ENCODE measurements at places on chromosomes 4 and X.

- DNase-seq: no peak
Measured at GRCh38 chrX:132584936-132585335, 96.1 kb upstream of the MBNL3 start.

GRCh38 chrX:54045563-54046228 is 1.4 kb upstream of the PHF8 start:
- no peak for DNase-seq

DNA sequence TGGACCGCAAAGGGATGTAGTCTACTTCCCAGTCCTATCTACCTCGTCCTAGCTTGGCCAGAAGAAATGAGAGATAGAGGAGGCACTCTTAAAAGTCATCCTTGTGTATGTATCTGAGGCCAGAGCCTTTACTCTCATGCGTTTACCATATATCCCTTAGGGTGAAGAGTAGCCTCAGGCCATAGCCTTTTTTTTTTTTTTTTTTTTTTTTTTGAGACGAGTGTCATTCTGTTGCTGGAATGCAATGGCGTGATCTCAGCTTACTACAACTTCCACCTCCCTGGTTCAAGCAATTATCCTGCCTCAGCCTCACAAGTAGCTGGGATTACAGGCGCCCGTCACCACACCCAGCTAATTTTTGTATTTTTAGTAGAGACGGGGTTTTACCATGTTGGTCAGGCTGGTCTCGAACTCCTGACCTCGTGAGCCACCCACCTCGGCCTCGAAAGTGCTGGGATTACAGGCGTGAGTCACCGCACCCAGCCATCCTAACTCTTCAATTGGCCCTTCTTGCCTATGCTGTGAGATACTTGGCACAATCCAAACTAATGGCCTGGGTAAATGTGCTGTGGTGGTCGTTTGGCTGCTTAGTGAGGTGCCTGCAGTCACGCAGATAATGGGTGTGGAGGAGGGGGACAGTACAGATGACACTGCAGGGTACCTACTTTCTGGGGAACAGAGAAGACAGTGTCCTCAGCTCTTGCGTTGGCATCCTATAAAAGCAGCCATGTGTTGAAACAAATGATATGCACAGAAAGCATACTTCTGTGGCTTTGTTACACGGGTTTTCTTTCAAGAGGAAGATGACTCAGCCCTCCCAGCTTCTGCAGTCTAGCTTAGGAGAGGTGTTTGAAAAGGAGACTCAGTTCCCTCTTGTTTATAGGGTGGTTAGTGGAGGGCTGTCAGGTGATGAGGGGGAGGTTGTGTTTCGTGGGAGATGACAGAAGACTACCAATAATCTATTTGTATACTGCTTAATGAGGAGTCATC is 10.4 kb upstream of the DGAT2L6 start:
- no peak for DNase-seq

GRCh38 chr4:139472852-139473251 is 18.9 kb downstream of the RAB33B start:
- no peak for DNase-seq

- DNase-seq: no peak
Measured at GRCh38 chr4:7786040-7786439, 153.6 kb downstream of the AFAP1 start.

- DNase-seq: no peak
Measured at GRCh38 chr4:7733201-7733600, 206.5 kb downstream of the AFAP1 start.

DNA sequence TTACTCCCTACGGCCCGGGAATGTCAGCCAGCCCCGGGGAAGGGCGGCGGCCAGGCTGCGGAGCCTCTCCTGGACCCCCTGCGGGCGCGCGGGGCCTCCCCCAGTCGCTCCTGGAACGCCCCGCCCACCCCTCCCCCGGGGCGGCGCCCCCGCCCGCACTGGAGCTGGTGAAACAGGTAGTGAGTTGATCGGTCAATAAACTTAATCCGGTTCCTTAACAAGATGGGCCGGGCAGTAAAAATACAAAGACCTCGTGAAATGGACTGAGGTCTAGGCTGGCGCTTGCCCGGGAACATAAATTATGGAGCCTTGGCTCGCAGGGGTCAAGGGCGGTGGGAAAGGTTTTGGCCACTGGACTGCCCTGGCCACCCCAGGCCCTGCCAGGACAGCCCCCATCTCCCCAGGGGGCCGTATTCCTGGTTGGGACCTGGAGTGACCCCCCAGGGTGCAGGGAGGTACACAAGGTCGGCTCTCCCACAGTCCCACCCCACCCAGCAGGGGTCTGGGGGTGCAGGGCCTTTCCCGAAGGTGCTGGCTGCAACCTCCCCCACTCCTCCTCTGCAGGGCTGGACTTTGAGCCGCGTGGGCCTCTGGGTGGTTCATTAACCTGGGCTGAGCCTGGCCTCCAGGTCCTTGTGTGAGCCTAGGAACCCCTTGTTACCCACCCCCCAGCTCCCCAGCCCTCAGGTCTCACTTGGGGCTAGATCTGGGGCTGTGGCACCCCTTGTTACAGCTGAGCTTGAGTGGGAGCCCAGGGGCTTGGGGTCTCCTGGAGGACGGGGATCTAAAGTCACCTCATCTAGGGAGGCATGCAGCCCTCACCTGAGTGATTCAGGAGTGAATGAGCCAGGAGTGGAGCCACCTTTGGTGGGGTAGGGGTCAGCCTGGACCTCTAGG is 2.5 kb downstream of the FGFR3 start:
- no peak for DNase-seq

DNA sequence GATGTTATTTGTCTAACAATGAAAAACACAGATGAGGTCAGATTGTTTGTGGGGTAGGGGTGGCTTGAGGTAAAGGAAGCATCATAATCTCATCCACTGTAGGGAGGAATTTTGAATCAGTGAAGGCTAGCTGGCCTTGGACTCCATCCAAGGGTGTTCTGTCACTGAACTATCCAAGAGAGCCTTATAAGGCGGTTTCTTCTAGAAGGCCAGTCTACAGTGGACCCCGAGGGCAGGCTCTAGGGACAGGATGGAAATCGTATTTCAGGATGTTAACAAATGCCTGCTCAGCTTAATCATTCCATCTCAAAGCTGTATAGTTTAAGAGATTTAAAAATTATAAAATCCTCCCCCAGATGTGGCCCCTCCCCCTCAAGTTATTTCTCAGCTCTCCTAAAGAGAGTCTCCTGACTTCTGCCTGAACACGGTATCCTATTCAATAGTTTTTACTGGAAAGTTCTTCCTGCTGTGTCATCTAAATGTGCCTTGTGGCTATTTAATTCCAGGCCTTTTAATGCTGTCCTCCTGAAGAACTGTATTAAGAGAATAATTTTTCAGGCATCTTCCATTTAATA is 8.0 kb downstream of the IGFBP7 start:
- no peak for DNase-seq

- DNase-seq: no peak
Measured at GRCh38 chr4:28886934-28887333, 1833.2 kb upstream of the PCDH7 start.

DNA sequence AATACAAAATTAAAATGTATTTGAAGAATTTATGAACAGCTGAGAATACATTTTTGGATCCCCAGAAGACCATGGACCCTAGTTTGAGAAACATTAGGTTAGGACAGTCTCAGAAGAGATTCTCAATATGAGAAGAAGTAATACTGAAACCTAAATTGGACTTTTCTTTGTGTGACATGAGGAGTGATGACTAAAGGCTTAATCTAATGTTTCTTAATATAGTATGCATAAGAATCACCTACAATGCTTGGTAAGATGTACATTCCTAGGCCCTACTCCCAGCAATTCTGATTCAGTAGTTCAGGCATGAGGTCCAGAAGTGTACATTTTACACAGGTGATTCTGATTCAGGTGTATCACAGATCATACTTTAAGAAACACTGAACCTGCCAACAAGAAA is 31.6 kb upstream of the HUWE1 start:
- DNase-seq: no peak

DNA sequence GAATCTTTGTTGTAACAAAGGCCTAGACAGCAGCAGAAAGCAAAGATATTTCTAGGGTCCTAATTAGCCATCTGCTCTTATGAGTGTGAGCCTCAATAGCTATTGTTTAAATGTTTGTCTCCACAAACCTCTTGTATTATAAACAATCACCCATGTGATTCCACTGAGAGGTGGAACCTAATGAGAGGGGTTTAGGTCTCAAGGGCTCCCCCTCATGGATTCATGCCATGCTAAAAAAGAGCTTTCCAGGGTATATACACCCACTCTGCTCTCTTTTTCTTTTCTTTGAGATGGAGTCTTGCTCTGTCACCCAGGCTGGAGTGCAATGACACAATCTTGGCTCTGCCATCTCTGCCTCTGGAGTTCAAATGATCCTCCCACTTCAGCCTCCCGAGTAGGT is 42.1 kb downstream of the TRIM61 start:
- DNase-seq: no peak

GRCh38 chr4:86452924-86453531 is 93.2 kb upstream of the MAPK10 start:
- DNase-seq: no peak

DNA sequence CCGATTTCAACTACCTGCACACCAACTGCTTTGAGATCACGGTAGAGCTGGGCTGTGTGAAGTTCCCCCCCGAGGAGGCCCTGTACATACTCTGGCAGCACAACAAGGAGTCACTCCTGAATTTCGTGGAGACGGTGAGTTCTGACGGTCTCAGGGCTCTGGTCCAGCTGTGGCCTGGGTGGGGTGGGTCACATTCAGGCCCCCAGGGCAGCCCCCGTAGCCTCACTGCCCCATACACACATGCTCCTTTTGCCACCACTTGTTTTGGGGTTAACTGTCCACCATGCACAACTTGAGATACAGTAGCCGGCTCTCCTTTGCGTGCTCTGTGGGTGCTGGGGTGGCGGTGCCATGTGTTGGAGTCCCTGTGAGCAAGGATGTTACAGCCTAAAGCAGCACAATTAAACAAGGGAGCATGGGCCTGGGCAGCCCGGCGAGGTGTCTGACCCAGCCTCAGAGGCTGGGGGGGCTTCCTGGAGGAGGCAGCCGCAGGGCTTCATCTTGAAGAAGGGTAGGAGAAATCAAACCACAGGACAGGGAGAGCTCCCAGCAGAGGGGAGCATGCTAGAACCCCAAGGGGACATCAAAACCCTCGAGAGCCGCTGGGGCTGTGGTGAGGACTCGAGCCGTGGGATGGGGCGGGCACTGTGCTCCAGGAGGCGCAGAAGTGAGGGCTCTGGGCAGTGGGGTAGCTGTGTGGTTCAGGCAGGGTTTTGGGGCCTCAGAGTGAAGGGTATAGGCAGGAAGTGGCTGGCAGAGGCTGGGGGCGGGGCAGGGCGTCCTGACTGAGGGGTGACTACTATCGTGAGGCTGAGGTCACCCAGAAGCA is 22.0 kb downstream of the CPZ start:
- DNase-seq: no peak

DNA sequence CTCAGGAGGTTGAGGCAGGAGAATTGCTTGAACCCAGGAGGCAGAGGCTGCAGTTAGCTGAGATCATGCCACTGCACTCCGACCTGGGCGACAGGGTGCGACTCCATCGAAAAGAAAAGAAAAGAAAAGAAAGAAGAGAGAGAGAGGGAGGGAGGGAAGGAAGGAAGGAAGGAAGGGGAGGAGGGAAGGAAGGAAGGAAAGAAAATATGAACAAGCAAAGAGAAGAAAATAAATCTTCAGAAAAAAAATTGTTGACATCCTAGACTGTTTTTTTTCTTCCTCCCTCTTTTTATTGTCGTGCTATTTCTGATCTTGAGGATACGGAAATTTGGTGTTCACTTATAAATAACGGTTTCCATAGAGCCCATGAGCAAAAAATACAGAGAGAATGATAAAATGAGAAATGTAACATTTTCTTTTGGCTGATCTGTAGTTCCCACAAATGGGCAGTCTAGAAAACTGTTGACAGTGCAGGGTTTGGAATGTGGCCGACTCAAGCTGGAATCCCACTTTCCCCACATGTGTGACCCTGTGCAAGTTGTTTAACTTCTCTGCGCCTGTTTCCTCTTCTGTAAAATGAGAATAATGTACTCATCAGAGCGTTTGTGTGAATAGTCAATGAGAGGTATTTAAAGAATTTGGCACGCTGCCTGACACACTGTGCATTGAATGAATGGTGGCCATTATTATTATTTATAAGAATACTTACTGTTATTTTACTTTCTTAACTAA is 19.4 kb downstream of the SORBS2 start:
- no peak for DNase-seq

GRCh38 chr4:165308166-165308565 is 19.3 kb upstream of the MSMO1 start:
- DNase-seq: no peak

DNA sequence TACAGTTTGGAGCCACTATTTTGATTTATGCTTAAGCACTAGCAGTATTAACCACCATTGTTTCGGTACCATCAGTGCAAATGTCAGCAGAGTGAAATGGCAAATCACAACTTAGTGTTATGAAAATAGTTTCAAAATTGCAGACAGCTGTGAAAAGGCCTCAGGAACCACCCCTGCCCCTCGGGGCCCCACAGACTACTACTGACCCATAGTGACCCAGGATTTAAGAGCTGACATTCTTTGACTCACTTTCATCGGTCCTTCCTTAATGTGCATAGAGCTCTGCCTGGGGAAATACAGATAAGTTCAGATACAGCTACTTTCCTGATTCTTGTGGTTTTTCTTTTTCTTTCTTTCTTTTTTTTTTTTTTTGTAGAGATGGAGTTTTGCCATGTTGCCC is 3.3 kb upstream of the BBS7 start:
- DNase-seq: no peak

GRCh38 chr4:635851-636627 is 10.7 kb downstream of the PDE6B start:
- no peak for DNase-seq

GRCh38 chrX:142831961-142832530 is 193.7 kb upstream of the SPANXN4 start:
- no peak for DNase-seq

GRCh38 chrX:109533631-109534030 is 3.0 kb upstream of the NXT2 start:
- DNase-seq: no peak

- no peak for DNase-seq
Measured at GRCh38 chrX:10381193-10381592, 224.4 kb downstream of the CLCN4 start.

GRCh38 chrX:13180807-13181206 is 136.4 kb upstream of the FAM9C start:
- no peak for DNase-seq

DNA sequence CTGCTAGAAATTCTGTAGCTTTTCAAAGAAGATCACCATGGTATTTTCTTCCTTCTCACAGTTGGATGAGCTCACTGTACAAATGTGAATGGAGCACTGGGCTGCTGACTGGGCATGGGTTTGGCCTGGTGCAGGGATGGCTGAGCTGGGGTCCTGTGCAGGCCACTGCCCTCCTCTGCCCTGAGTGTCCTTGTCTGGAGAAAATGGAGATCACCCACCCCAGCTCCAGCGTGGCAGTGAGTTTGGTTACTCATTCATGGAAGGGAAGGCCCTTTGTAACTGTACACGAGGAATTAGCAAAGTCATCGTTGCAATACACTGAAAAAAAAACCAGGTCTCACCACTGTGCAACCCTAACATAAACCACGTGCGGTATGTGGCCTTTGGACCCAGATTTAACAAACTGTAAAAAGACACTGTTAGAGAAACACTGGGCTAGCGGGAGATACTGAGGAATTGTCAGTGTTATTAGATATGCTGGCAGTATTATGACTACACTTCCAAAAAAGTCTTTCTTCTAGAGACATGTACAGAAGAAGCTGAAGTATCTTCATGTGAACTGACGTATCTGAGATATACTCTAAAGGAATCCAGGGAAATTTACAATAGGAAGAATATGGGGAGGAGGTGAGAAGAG is 16.1 kb upstream of the TBC1D14 start:
- DNase-seq: no peak

Measured in stimulated activated CD4-positive, alpha-beta T cell treated with anti-CD3 and anti-CD28 coated beads, Interleukin-12 subunit alpha, Interleukin-12 subunit beta, amount 100 ng/mL, for 24 hours (primary cell).